Stimulated activated CD4-positive, alpha-beta T cell treated with anti-CD3 and anti-CD28 coated beads, Interleukin-1b, Interleukin-23, amount 100 ng/mL, for 1 hour (primary cell): ENCODE measurements at places on chromosomes 2 and 18.

DNA sequence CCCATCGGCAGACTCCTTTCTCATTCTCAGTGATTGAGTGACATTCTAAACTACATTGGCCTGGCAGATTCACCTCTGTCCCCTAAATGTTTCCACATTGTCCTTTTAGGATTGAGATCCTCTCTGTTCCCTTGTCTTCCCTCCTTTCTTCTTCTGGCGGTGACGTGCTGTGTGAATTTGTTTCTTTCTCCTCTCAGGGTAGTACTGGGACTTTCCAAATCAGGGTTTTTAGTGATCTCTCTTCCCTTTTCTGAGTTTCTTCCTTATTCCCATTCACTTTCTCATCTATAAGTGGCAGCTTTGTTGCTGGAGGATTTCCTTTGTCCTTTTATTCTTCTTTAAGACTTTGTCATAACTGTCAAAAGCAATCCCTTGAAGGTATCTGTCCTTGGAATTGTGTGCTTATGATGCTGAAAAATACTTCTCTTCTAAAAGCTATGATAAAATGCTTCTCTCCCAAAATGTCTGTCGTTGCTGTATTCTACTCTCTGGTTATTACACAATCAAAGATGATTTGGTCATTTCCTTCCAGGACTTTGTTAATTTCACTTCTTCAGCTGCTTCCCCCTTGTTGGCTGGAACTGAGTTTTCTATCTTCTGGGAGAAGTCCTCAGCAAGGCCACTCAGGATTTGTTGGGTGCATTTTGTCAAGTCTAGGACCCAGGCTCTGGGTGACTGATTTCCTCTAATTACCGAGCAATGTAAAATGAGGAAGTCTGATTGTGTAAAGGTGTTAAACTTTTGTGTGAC is 4.9 kb upstream of the IL1B start:
- DNase-seq = no peak

DNA sequence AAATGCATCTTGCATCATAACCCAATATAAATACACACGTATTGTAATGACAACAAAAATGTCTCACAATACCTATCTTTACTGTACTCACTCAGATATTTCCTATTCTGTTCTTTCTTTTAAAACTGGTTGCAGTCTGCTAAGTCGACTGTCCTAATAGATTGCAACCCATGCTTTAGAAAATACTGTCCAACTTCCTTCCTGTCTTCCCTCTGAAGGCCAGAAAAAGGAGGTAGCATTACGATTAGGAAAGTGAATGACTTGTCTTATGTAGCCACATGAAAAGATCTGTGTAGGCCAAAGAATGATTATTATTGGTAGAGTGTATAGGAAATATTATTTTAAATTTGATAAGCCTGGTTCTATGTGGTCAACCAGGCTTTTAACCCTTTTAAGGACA is 134.1 kb downstream of the FAM210A start:
- no peak for DNase-seq

GRCh38 chr2:70087702-70088597 is 673 bp downstream of the PCBP1 start:
- DNase-seq = no peak

GRCh38 chr2:160432633-160433032 is 61.0 kb downstream of the RBMS1 start:
- DNase-seq = no peak

GRCh38 chr2:44533508-44533907 is 171.8 kb downstream of the CAMKMT start:
- no peak for DNase-seq

DNA sequence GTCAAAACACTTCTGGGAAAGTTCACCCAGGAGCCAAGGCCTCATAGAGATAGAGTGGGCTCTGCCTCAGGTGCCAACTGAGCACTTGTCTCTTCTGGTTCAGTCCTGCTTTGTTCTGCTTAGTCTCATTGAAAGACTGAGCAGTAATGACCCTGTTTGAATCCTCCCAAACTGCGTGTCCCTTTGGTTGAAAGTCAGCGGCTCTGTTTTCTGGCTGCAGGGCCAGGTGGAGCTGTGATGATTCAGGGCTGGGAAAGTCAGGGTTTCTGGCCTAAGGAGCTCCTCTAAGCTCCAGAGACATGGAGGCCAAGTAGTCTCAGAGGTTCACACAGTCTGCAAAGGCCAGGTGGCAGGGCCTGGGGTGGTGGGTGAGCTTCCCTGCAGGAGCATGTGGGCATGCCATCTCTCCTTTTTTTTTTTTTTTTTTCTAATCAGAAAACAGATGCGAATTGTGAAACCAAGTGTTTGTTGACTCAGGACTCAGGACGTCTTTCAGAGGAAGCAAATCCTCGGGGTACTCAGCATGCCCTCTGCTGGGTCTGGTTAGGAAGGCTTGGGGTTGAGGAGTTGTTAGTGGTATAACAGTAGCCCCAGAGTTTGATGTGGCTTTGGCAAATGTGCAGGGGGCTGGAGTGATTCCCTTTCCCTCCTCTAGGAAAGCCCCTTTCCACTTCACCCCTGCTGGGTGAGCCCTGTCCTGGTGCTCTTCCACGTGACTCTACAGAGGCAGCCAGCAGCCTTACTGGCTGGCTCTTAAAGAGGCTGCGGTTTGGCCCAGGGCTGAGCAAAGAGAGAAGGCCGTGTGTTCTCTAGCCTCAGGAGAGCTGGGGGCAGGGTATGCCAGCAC is 38.3 kb downstream of the TMEM17 start:
- DNase-seq = no peak

DNA sequence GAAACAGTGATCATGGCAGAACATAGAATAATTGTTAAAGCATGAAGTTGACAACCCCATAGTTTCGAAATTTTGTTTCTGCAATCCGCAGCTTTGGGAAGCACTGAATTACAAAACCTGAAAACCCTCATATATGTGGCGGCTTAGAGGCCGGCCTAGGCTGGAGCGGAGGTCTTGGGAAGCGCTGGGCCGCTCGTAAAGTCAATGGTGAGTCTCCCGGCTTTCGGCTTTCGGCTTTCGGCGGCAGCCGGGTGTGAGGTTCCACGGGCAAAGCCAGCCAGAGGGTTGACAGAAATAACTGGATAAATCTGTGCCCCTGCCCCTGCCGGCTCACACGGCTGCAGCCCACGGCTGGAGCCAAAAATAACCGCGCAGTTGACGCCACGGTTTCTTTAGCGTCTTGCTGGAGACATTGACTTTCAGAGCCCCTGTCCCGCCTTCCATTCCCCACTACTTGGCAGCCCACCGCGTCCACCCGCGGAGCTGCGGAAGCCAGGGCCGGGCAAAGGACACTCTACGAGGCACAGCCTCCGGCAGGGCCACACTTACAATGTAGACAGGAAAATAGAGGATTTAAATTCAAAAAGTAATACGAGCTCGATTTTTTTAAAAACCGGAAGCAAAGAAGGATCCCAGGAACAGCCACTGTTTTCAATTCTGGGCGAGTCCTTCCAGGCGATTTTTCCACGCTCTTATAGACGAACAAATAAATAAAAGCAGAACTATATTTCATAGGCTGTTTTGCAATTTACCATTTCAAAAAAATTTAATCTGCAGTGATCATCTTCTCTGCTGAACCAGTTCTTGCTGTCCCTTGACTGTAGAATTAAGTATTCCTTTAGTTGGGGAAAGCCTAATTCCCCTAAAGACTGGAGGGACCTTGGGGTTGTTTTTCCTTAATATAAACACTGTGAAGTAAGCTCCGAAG is 28.3 kb upstream of the ATP6V1B1 start:
- DNase-seq = no peak

DNA sequence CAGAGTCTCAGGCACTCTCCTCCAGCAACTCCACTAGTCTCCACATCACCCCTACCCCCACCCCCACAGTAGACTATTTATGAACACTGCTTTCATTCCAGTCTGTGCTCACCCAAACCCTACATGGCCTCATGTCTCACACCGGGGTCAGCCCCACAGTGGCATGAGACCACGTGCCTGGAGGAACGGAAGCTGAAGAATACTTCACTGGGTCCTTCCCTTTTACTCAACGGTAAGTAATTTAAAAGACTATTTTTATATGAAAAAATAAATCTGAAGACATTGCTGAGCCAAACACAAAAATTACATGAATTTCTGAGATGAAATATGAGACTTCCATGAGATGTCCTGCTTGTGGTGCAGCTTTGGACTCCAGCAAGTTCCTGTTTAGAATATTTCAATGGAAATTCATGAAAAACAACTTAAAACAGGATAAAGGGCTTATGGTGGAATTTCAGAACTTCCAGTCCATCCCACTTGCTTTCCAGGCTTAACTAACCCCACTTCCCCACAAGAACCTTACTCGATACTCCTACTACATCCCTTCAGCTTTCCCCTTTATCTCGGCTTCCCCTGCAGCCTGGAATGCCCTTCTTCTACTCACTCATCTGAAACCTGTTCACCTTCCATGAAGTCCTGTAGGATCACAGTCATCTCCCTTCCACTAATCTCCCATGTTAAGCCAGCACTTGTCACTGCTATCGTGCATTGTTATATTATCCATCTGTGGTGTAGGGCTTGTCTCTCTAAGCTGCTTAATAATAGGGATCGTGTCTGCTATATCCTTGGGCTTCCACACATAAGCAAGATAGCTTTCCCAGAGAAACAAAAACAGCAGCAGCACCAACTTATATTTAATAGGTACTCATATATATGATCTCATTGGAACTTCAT is 47.9 kb downstream of the SLC14A1 start:
- DNase-seq = no peak
